ENCODE measurements at places on chromosomes 1 and 21.

GRCh38 chr1:200118779-200119505 is 91.4 kb downstream of the NR5A2 start:
- DNase-seq = no peak

GRCh38 chr1:59564192-59564891 is 250.4 kb upstream of the HOOK1 start:
- no peak for DNase-seq

GRCh38 chr1:82225421-82226185 is 424.9 kb downstream of the ADGRL2 start:
- peak; percentile 58 for DNase-seq

DNA sequence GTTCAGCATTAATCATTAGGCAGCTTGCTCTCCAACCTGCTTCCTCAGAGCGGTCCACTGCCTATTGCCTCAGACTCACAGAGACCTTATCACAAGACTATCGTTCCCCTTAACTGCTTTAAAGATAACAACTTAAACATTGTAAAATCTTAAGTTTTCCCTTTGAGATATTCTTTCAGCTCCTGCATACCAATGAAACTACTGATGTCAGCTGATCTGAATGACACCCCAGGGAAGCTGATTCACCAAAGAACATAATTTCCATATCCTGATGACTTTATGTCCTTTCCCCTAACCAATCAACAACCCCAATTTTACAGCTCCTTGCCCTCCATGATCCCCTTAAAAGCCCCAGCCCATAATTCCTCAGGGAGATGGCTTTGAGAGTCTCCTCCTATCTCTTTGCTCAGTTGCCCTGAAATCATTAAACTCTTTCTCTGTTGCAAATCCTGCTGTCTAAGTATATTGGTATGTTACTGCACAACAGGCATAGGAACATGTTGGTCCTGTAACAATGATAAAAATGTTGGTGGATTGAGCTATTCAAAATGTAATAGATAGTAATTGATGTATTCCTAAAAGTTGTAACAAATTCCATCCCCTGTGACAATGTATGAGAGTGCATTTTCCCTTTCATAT is 621.4 kb upstream of the RGS18 start:
- DNase-seq = peak; percentile 10

DNA sequence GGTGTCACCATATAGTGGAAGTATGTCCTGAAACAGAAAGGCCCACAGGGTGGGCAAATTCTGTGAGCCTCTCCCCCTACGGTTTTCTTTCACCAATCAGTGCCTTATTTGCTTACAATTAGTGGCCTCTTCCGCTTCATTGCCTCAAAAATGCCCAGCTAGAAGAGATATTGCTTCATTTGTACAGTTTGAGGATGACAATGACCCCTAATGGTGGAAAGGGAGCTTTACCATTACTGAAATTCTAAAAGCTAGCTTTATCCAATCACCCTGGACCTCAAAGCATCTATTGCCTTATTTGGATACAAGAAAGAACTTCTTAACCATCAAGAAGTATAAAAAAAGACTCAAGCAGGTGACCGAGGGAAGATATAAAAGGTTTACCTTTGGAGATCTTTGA is 49.6 kb downstream of the LRRC71 start:
- no peak for DNase-seq

GRCh38 chr1:235831148-235831547 is 35.6 kb downstream of the LYST start:
- DNase-seq = peak; percentile 65

DNA sequence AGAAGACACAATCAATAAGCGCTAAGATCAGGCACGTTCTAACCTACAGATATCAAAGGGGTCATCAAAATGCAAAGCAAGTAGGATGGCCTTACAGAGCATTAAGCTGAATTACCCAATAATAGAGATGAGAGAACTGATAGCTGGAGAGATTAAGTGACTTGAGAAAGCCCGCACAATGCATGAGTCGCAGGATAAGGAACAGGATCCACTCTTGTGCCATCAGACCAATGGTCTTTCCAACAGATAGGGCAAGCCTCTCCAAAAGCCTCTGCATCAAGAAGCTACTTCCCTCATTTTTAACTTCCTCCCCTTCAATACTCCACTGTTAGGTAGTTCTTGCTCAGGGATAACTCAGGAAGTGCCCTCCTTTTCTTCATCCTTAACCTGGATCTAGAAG is 2.6 kb downstream of the CHML start:
- no peak for DNase-seq

DNA sequence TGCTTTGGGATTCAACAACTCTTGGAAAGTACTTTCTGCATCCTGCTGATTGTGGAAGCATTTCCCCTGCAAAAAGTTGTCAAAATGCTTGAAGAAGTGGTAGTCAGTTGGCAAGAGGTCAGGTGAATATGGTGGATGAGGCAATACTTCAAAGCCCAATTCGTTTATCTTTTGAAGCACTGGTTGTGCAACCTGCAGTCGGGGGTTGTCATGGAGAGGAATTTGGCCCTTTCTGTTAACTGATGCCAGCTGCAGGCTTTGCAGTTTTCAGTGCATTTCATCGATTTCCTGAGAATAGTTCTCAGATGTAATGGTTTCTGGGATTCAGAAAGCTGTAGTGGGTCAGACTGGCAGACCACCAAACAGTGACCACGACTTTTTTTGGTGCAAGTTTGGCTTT is 47.6 kb upstream of the GJA5 start:
- no peak for DNase-seq

All from skeletal muscle cell (primary cell).